ENCODE measurements at places on chromosomes 13 and 19. TPM values are rescaled to one million over a fixed set of nuclear protein-coding genes. Genes with fewer than 3 reads are reported as not detected.
A peak's percentile ranks its signal among the peaks of the same experiment; 100 is the strongest.

Gene ZNF610
- polyA plus RNA-seq: 1.6 TPM

Gene SIGLECL1
- polyA plus RNA-seq: not detected

GRCh38 chr19:18883526-18884304, 12.2 kb downstream of the CERS1 start:
- H3K4me1 ChIP-seq: no peaks in the 10 kb centered on the region
- DNase-seq: no peak
- no peak overlapping the region for H3K4me3 ChIP-seq
- no peaks in the 10 kb centered on the region for H3K27me3 ChIP-seq
- H3K36me3 ChIP-seq: no peaks in the 10 kb centered on the region

DNA sequence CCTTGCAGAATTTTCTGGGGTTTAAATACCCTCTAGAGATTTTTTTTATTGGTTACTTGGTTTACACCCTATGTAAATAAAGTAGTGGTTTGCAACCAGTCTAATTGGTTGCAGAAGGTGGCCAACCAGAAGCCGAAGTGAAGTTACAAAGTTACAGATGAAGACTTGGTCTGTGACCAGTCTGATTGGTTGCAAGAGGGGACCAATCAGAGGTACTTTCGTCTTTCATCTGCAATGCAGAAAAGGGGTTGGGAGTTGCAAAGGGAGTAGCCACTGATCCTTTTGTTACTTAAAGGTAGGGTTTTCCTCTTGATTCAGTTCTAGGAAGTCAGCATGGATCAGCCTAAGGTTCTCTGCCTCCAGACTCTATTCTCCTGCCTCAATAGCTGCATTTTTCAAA, 48.8 kb upstream of the CHST8 start:
- DNase-seq: no peak
- H3K27me3 ChIP-seq: no peaks in the 10 kb centered on the region
- no peak overlapping the region for H3K27ac ChIP-seq
- H3K36me3 ChIP-seq: no peaks in the 10 kb centered on the region
- no peaks in the 10 kb centered on the region for H3K4me1 ChIP-seq
- no peak overlapping the region for H3K4me3 ChIP-seq

GRCh38 chr19:37963190-37963936, 56.4 kb downstream of the SIPA1L3 start:
- DNase-seq: peak; percentile 60
- no peak overlapping the region for H3K4me3 ChIP-seq

DNA sequence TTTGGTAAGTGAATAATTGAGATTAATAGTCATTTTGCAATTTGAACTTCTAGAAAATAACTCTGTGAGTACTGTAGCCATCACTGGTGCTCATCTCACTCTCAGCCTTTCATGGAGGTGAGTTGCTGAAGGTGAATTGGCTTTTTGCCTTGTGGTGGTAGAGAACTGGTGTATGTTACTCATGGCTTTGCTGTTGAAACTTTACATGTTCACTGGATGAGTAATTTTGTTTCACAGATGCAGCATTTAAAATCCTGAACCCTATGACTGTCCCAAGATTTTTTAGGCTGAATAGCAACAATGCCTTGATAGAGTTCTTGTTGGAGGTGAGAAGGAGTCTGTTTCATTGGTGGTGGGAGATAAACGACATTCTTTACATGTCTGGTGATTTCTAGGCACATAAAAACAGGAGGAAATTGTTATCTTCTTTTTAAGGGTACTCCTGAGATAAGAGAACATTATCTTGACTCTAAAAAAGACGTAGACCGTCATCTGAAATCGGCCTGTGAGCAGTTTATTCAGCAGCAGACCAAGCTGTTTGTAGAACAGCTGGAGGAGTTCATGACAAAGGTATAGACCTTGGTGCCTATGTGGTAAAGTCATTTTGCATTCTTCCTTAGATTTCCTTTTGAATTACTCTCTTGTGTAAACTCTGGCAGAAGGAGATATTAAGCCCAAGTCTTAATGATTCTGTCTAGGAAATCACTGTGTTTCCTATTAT, 53.9 kb downstream of the COG3 start:
- no peak for DNase-seq
- H3K27me3 ChIP-seq: no peaks in the 10 kb centered on the region
- H3K4me1 ChIP-seq: no peaks in the 10 kb centered on the region
- peaks cover 2% of the 10 kb centered on the region for H3K36me3 ChIP-seq
- no peak overlapping the region for H3K4me3 ChIP-seq

- no peak overlapping the region for H3K27ac ChIP-seq
- no peaks in the 10 kb centered on the region for H3K36me3 ChIP-seq
- no peaks in the 10 kb centered on the region for H3K4me1 ChIP-seq
- no peak for DNase-seq
- H3K4me3 ChIP-seq: no peak overlapping the region
These were observed 109.9 kb downstream of the RBM26 start for GRCh38 chr13:79295906-79296706.

DNA sequence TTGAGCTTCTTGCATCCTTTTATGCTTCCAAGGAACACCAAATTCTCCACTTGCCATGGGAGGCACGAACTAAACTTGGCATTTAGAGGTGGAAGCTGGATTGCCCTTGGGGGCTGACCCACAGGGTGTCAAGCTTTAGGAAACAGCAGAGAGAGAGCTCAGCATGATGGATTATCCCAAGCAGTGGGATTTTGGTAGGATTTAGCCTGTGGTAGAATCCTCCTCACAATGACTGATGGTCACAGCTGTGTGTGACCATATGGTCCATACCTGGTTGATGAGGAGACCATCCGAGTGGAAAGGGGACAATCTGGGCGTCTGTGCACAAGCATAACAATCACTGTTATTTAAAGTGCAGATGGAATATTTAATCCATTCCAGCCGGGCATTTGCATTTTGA, 40.1 kb upstream of the PSG9 start:
- H3K4me1 ChIP-seq: no peaks in the 10 kb centered on the region
- DNase-seq: no peak
- H3K4me3 ChIP-seq: no peak overlapping the region
- no peak overlapping the region for H3K27ac ChIP-seq
- H3K27me3 ChIP-seq: no peaks in the 10 kb centered on the region

- H3K27me3 ChIP-seq: no peaks in the 10 kb centered on the region
- no peaks in the 10 kb centered on the region for H3K4me1 ChIP-seq
- no peak overlapping the region for H3K4me3 ChIP-seq
- no peak overlapping the region for H3K27ac ChIP-seq
- no peaks in the 10 kb centered on the region for H3K36me3 ChIP-seq
These were observed 87.7 kb downstream of the SGCG start for GRCh38 chr13:23268441-23268840.

All from aorta (tissue), 5 donors.